Neural progenitor cell (in vitro differentiated cells): ENCODE measurements at places on chromosomes 2 and 18. TPM values are rescaled to one million over a fixed set of nuclear protein-coding genes. Genes with fewer than 3 reads are reported as not detected.

The IL1RL1 gene
- not detected in 2 replicates for total RNA-seq

The FHOD3 gene
- total RNA-seq, result 69.7 and 70.2 TPM in 2 replicates

The CIB4 gene
- total RNA-seq, result not detected in 2 replicates

DNA sequence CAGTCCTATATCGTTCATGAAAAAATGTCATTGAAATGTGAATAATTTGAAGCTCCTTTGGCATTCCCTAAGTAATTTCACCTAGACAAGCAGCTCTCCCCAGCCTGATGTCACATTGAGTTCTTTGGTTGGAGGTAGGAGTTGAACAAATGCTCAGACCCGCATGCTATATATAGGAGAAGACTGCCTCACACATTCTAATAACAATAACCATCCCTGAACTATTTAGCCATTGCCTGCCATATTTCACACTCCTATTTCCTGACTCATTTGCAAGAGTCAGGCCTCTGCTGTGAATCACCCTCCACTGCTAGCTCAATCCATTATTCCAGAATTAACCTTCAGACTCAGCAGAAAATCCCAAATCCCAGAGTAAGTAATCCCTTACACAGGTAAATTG is 256.6 kb upstream of the ACVR2A start:
- DNase-seq, result no peak

DNA sequence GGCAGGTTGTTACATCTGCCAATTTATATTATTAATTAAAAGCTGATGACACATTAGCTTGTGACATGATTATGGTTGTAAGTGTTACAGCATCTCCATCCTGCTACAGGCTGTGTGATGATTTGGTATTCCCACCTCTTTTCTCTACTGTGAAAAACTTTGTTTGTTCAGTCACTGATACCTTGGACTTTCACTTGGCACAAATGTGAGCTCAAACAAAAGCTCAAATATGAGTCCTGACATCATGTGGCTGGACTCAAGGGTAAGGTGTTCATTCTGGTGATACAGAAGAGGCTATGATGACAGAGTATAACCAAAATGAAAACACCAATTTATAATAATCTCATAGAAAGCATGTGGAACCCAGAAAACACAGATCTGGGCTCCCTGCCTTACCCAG is 11.4 kb upstream of the IL36A start:
- DNase-seq, result no peak

DNA sequence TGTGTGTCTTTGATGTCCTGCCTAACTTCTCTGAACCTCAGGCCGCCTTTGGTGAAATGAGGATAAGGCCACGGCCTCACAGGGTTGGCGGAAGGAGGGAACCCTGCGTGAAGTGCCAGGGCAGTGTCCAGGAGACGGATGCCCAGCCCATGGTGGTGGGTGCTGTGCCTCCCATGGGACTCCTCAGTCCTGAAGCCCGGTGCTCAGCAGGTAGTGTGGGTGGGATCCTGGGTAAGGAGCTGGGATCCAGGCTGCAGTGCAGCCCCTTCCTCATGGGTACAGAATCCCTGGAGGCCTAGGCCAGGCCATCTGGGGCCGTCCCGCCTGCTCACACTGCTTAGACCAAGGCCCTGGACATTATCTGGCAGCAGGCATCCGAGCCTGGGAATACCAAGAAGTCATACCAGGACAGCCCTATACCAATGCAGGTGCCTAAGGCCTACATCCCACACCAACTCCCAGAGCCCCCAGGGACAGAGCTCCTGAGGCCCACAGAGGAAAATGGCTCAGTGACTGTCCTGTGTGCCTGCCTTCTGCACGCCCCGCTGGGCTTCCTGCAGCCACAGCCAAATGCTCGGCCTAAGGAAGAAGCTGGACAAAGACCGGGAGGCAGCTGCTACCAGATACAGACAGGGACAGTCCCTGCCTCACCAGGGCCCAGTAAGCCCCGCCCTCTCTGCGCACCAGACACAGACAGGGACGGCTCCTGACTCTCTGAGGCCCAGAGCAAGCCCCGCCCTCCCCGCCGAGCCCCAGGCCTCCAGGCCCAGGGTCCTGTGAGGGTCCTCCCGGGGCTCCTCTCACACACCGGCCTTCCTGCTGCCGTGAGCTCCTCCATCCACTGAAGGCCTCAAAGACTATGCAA is 78.0 kb downstream of the NDUFA10 start:
- peak; percentile 35 for DNase-seq

The CLEC4F gene
- not detected in 2 replicates for total RNA-seq

The COQ10B gene
- 14.0 and 20.1 TPM in 2 replicates for total RNA-seq

- no peak for DNase-seq
Observed at GRCh38 chr2:218063486-218063885, 5.6 kb upstream of the RUFY4 start.

The COL4A4 gene
- total RNA-seq, result 0.60 and 0.62 TPM in 2 replicates

GRCh38 chr2:145036421-145037011 is 516.6 kb upstream of the ZEB2 start:
- no peak for DNase-seq

DNA sequence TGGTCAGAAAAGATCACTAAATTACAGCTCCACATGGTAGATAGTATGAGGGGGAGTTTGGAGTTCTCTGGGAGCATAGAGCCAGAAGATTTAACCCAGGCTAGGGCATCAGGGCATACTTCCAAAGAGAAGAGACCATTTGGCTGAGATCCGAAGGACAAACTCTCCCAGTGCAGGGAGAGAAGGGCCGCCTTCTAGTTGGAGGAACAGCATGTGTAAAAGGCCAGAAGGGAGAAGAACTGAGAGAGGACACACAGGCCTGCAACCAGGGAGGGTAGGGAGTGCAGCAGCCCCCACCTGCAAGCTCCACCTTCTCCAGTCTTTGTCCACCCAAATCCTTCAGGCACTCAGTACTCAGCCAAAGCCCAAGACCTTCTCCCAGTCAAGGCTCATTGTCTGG is 182.0 kb downstream of the GFPT1 start:
- no peak for DNase-seq

DNA sequence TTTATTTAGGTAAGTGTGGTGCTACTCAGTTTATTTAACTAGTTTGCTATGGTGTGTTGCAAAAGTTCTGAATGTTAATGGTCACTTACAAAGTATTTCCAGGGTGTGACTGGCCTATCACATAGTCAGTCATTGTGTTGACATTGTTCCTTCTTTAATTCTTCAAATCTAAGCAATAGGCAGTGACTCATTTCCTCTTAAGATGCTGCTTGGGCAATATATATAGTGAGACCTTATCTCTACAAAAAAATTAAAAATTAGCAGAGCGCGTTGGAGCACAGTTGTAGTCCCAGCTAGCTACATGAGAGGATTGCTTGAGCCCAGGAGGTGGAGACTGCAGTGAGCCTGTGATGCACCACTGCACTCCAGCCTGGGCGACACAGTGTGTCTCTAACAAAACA is 5.8 kb upstream of the CCDC88A start:
- no peak for DNase-seq

The GPR75 gene
- total RNA-seq, result 0.94 and 1.1 TPM in 2 replicates

DNA sequence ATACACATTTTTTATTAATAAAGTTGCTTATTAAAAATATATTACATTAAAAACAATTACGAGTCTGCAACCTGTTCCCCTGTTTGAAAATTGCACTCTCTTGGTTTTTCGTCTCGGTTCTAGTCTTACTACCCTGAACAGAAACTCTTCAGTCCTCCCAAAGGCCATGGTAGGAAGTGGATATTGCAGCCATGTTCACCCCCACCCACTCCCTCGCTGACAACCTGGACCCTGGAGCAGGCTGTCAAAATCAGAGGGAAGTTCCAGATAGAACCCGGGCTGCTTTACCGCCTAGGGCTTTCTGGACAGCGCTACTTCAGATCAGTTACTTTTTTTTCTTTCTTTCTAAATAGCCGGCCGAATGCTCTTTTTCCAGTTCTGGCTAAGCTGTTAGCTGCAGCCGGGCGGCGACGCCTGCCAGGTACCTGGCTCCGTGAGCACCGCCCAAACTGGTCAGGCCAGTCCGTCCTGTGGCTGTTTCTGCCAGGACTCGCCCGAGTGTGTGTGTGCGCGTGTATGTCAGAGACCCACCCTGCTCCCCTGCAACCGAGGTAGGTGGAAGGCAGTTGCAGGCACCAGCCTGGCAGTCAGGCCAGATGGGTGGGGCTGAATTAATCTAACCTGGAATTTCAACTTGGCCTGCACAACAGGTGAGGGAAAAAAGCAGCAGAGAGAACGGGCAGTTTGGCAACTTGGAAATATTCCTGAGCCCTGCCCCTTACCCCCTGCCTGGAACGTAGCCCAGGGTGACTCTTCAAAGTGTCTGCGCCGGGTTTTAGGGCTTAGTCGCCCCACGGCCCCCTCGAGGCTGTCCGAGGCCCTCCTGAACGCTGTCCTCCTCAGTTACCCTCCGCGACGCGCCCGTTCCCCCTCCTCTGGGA is 1.1 kb upstream of the TET3 start:
- peak; percentile 84 for DNase-seq

GRCh38 chr18:22559414-22560274 is 141.9 kb upstream of the CTAGE1 start:
- peak; percentile 79 for DNase-seq

The REG3A gene
- total RNA-seq, result not detected in 2 replicates

The IL1B gene
- total RNA-seq, result not detected in 2 replicates

- DNase-seq, result no peak
Observed at GRCh38 chr2:1990724-1991123, 246.4 kb upstream of the PXDN start.

The FAM161A gene
- 19.6 and 23.3 TPM in 2 replicates for total RNA-seq

GRCh38 chr2:168034616-168035015 is 212.8 kb downstream of the STK39 start:
- DNase-seq, result no peak

DNA sequence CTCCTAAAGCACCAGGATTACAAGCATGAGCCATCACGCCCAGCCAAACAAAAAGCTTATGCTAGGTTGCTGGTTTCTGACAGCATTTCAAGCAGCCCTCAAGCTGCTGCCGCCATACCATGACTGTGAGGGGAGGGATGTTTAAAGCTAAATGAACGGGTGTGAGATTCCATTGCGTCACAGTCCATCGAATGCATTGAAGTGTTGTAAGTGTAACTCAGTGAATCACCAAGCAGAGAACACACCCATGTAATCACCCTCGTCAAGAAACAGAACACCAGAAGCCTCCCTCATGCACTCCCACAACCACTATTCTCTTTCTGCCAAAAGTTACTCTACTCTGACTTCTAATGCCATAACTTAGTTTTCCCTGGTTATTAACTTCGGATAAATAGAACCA is 32.8 kb upstream of the MC5R start:
- DNase-seq, result no peak

GRCh38 chr2:105771836-105772235 is 27.1 kb downstream of the NCK2 start:
- DNase-seq, result peak; percentile 31

The LCLAT1 gene
- total RNA-seq, result 19.2 and 21.6 TPM in 2 replicates

DNA sequence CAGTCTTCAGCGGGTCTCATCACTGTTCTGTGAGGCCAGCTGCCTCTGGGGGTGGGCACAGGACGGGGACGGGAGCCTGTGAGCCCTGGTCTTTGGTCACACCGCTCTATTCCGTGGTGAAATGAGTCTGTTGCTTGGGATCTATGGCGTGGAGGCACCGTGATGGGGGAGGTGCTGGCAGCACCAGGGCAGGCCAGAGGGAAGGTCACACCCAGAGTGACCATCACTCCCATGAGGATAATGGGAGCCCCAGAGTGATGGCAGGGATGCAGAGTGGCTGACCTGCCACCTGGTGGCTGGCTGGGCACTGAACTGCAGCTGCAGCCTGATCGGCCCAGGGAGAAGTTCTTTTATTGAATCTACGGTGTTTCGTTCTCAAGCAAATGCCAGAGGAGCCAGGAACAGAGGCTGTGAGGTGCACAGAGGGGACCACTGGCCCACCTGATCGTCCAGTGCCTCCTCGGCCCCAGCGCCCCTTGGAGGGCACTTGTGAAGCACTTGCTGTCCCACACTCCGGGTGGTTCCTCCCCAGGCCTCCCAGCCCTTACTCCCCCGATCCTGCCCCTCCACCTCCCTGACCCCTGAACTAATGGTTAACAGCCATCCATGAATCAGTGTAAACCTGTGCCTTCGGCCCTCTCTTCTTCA is 17.9 kb downstream of the KCNIP3 start:
- peak; percentile 73 for DNase-seq

The ANKRD29 gene
- 0.65 and 0.81 TPM in 2 replicates for total RNA-seq

The AOX1 gene
- 5.7 and 6.2 TPM in 2 replicates for total RNA-seq

The SRD5A2 gene
- total RNA-seq, result not detected in 2 replicates

DNA sequence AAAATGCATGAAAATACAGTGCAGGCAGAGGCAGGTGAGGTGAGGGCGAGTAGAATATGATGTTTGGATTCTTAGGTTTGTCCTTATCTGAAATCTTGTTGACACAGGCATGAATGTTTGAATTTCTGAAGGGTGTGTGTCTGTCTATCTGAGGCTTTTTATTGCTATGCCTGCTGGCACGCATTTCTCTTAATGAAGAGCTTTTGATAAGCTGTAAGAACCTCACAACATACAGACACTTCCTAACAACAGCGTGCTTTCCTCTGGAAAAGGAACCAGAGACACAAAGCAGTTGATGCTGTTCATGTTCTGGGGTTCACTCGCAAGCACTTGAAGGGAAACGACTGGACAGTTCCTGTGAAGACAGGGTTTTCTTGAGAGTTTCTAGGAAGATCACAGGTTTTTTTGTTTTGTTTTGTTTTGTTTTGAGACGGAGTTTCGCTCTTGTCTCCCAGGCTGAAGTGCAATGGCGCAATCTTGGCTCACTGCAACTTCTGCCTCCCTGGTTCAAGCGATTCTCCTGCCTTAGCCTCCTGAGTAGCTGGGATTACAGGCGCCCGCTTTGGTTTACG is 33.3 kb upstream of the CABLES1 start:
- DNase-seq, result no peak

The KCNG2 gene
- 0.99 TPM in 1 of 2 replicates, not detected in the other for total RNA-seq

The ERBB4 gene
- total RNA-seq, result 0.59 and 1.5 TPM in 2 replicates

The ACTG2 gene
- 0.19 and 0.32 TPM in 2 replicates for total RNA-seq

The RGPD3 gene
- total RNA-seq, result 0.07 and 0.25 TPM in 2 replicates

The TTC32 gene
- total RNA-seq, result 21.3 and 27.9 TPM in 2 replicates

- no peak for DNase-seq
Observed at GRCh38 chr2:239657992-239658391, 257.2 kb upstream of the HDAC4 start.

GRCh38 chr18:74508366-74508765 is 12.2 kb downstream of the CNDP2 start:
- DNase-seq, result no peak

GRCh38 chr2:25127646-25128045 is 40.7 kb downstream of the POMC start:
- DNase-seq, result no peak

The PTPRN gene
- 0.60 and 4.2 TPM in 2 replicates for total RNA-seq

GRCh38 chr2:157735532-157735931 is 106.9 kb upstream of the ACVR1C start:
- DNase-seq, result no peak

- DNase-seq, result peak; percentile 66
Observed at GRCh38 chr2:11582862-11583752, 49.3 kb downstream of the GREB1 start.
